ENCODE measurements at places on chromosomes 1 and 21.

GRCh38 chr1:39348278-39348677 is 143.2 kb upstream of the BMP8A start:
- no peak for DNase-seq

DNA sequence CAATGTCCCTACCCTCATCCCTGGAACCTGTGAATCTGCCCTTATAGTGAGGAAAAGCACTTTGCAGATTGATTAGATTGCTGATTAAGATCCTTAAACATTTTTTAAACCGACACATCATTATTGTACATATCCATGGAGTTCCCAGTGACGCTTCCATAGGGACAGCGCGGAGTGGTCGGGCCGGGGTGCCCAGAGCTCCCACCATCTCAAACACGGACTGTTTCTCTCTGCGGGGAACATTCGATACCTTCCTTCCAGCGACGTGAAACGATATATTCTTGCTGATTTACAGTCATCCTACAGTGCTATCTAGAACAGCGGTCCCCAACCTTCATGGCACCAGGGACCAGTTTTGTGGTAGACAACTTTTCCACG is 4.0 kb downstream of the KRTAP10-12 start:
- DNase-seq, result peak; percentile 8

GRCh38 chr1:207964195-207964966 is 53.5 kb upstream of the CD34 start:
- DNase-seq, result no peak

- DNase-seq, result no peak
Observed at GRCh38 chr1:170261669-170262068, 115.9 kb downstream of the NTMT2 start.

GRCh38 chr1:204441558-204441957 is 29.9 kb upstream of the PPP1R15B start:
- DNase-seq, result no peak

DNA sequence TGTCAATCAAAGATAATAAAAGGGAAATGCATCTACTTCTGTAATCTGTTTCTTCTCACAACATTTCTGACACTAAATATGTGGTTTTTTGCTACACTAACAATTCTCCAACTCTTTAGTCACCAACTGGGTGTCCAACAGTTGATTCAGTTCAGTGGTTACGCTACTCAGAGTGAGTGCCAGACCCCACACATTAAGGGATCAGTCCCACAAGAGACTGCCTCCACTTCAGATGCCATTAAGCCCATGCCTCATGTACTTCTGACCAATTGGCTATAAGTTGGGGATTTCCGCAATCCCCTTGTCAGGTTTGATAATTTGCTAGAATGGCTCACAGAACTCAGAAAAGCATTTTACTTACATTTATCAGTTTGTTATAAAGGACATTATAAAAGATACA is 28.4 kb downstream of the RNF2 start:
- no peak for DNase-seq

DNA sequence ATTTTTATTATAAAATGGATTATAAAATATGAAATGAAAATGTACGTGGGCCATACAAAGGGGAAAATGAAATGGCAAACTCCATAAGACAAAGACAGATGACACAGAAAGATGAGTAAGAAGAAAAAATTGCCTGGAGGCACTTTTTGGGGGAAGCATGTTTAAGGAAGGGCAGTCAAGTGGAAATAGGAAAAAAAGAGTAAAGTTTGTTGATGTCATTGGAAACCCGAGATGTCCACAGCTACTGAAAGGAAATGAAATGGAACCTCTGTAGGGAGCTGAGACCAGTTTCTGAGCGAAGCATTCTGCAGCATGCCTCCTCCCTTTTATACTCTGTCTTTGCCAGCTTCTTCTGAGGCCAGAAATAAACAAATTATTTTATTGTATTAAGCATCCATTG is 203.4 kb upstream of the UBE2U start:
- no peak for DNase-seq

GRCh38 chr1:63124666-63125191 is 197.6 kb upstream of the FOXD3 start:
- DNase-seq, result no peak

GRCh38 chr1:78052685-78053405 is 7.1 kb downstream of the GIPC2 start:
- DNase-seq, result no peak

- DNase-seq, result no peak
Observed at GRCh38 chr1:163361123-163361934, 39.6 kb downstream of the NUF2 start.

DNA sequence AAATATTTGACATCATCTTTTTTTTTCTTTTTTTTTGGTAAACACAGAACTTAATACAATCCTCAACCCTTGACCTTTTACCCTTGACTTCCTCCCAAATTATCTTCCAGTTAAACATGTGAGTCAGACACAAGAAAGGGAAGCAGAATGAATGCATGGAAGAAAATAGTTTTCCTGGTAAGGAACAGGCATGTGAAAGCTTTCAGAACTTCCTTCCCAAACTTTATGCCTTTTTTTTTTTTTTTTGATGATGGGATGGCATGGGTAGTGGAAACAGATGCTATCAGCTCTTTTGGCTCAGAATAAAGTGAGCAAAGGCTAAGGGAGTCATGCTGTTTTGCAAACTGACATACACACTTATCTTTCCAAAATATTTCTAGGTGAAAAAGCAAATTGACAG is 1079.1 kb downstream of the TTLL7 start:
- no peak for DNase-seq

DNA sequence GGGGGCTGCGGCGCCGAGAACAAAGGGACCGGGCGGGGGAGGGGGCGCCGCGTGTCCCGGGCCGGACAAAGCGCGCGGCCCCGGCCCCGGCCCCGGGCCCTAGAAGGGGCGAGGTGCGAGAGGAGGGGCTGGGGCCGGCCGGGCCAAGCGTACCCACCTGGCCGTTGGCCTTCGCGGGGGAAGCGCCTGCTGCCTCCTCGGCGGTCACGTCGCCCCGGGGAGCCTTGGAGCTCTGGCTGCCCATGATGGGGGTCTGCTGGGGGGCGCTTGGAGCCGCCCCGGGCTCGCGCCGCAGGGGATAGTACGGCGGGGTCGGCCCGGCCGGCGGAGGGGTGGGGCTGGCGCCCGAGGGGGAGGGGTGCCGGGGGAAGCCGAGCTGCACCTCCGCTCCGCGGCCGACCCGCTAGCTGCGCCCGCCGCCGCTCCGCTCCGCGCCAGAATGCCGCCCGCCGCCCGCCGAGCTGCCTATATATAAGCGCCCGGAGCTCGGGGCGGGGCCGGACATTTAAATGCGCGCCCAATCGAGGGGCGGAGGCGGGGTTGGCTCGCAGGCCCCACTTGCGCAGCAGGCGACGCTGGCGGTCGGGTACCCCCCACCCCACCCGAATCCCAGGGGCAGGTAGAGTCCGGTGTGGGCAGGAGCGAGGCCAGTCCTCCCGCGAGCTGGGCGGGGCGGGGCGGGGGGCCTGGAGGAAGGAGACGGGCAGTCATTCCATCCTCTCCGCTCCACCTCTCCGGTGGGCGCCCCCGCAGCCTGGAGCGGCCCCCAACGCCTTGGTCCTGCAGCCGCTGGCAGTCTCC is at the start of gene MARCKSL1:
TSS of gene MARCKSL1 (minus strand) at position 444 of the 801 bp plus-strand sequence. CDS start at position 244, 200 bp downstream.
- DNase-seq, result no peak

GRCh38 chr1:193569096-193569982 is 382.9 kb upstream of the B3GALT2 start:
- DNase-seq, result no peak

DNA sequence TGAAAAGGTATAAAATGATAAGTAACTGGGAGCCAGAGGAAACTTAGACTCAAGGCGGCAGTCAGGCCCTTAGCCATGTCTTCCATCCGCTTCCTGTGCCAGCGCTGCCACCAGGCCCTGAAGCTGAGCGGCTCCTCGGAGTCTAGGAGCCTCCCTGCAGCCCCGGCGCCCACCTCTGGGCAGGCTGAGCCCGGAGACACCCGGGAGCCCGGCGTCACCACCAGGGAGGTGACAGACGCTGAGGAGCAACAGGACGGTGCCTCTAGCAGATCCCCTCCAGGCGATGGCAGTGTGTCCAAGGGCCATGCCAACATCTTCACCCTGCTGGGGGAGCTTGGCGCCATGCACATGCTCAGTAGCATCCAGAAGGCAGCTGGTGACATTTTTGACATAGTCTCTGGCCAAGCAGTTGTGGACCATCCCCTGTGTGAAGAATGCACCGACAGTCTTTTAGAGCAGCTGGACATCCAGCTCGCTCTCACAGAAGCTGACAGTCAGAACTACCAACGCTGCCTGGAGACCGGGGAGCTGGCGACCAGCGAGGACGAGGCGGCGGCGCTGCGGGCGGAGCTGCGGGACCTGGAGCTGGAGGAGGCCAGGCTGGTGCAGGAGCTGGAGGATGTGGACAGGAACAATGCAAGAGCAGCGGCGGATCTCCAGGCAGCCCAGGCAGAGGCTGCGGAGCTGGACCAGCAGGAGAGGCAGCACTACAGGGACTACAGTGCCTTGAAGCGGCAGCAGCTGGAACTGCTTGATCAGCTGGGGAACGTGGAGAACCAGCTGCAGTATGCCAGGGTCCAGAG is at the start of gene BECN2:
TSS of gene BECN2 (plus strand) at position 76 of the 803 bp plus-strand sequence. CDS start at position 76, 0 bp downstream.
- no peak for DNase-seq

- DNase-seq, result no peak
Observed at GRCh38 chr1:230124186-230125128, 57.4 kb downstream of the GALNT2 start.

- DNase-seq, result no peak
Observed at GRCh38 chr21:33268737-33269441, 2.7 kb downstream of the IL10RB start.

- no peak for DNase-seq
Observed at GRCh38 chr1:186463511-186463910, 2.6 kb upstream of the PDC start.

DNA sequence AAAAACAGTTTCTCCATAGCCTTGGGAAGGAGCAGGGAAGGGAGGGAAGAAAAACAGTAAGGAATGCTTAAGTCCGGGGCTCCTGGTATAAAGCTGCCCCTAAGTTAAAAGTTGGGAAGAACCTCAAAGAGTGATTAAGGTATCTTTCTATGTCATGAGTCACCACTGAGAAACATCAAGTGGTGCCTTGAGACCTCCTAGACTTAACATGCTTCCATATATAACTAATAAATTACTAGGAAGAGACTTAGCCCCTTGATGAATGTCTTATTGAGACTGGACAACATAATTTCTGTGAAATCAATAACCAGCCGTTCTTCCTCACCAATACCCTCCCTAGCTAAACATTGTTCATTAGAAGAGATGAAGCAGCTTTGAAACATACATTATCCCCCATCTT is 121.8 kb upstream of the SLC44A3 start:
- no peak for DNase-seq

- no peak for DNase-seq
Observed at GRCh38 chr1:116971965-116972673, 29.4 kb upstream of the CD101 start.

GRCh38 chr1:10210841-10211804 is 753 bp downstream of the KIF1B start:
- DNase-seq, result peak; percentile 97

DNA sequence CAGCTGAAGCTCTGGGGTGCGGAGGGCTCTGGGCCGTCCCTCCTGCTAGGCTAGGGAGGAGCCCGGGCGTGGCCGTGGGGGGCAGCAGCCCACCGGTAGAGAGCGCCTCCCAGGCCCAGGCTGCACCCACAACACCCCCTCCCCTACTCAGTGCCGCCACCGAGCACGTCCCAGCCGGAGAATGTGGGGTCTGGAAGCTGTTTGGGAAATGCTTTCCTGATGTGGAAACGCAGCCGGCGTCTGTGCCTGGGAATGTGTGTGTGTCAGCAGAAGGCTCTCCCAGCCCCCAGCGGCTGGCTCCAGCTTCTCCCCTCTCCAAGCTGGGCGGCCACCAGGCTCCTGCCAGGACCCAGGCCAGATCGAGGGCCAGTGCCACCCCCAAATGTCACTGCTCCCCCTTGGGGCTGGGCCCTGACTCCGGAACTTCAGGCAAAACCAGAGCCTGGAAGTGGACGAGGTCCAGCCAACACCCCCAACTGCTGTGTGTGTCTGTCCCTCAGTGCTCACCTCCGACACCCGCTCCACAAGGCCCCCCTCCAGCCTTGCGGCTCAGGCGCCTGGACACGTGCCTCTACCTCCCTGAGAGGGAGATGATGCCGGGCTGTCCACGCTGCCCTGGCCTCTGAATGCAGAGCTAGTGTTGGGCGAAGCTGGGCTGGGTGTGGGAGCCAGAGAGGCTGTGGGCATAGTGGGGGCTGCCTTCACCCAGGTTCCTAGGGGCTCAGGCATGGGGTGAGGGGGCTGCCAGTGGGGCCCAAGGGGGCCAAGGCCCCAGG is 74.7 kb downstream of the MEGF6 start:
- DNase-seq, result no peak

GRCh38 chr21:26170471-26171257 is at the start of gene APP:
APP (minus strand) TSS chr21:26170770; CDS start chr21:26170620, 150 bp downstream.
- DNase-seq, result peak; percentile 84

GRCh38 chr21:46660505-46660904 is 25.0 kb downstream of the PRMT2 start:
- no peak for DNase-seq

DNA sequence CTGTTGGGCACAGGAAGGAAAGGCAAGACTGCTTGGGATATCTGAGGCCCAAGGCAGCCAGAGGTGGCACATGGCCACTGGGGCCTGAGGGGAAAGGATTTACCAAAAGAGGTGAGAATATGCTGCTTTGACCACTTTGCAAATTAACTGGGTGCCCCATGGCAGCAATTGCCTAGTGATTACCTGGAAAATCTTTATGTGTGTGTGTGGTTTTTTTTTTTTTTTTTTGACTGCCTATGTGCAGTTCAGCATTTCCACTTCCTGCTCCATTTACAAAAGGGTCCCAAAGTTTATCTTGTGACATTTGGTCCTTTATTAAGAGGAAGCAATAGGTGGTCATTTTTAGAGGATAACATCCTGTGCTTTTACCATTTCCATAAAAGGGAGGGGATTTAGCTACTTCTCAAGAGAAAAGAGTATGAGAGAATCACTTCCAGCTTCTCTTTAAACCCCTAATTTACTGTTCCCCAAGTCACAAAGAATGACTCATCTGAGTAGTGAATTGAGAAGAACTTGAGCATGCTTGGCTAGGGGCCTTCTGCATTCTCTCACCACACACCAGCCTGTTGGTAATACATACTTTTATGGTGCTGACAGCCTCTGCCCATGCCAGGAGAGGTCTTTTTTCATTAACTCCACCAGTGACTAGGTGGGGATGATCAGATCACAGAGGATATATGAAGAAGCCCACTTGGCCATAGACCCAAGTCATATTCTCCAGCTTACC is 52.1 kb downstream of the SYDE2 start:
- DNase-seq, result no peak

- DNase-seq, result no peak
Observed at GRCh38 chr1:165876121-165876520, 48.7 kb downstream of the UCK2 start.

- no peak for DNase-seq
Observed at GRCh38 chr1:211951856-211952255, 83.5 kb downstream of the INTS7 start.

DNA sequence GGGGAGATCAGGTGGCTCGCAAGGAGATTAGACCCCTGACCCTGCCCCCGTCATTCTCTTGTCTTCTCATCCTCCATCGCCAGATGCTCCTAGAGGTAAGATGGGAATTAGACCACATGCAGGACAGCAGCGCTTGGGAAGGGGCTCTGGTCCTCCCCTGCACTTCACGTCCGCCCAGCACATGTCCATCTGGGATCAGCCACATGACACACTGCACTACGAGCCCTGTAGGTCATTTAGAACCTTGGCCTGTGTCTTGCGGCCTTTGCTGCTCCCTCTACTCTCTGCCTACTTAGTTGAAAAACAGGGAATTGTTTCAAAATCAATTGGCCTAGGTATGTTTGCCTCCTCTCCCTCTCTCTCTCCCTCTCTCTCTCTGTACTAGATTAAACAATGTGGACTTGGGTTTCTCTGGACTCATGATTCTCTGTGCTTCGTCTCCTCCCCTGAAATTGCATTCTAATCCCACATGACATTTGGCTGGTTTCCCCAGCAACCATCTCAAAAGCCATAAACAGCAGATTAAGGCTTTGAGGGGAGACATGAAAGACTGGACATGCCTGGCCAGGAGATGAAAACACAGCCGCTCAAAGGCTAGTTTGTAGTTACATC is 3.8 kb upstream of the NCMAP start:
- DNase-seq, result no peak

Data from coronary artery (tissue), 2 donors.